Lower lobe of right lung (tissue), 2 donors: ENCODE measurements at places on chromosomes 5 and 9.
A peak's percentile ranks its signal among the peaks of the same experiment; 100 is the strongest.

DNA sequence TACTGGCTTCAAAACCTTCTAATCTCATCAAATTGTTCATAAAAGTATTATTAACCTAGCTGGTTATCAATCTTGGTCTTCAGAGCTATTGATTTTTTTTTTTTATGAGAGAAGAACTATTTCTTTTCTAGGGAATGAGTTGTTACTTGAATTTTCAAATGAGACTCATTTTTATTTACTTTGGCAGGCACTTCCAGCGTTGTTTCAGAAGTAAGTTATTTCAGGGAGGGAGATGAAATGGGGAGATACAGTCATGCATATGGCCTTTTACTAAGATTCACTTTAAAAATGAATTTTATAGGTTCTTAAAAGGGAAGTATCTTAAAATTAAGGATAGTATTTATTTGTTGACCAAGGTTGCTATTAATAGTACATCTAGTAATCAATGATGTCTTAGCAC is 129.6 kb downstream of the IZUMO3 start:
- DNase-seq: no peak
- no peaks in the 10 kb centered on the region for H3K4me1 ChIP-seq
- H3K4me3 ChIP-seq: no peak overlapping the region

DNA sequence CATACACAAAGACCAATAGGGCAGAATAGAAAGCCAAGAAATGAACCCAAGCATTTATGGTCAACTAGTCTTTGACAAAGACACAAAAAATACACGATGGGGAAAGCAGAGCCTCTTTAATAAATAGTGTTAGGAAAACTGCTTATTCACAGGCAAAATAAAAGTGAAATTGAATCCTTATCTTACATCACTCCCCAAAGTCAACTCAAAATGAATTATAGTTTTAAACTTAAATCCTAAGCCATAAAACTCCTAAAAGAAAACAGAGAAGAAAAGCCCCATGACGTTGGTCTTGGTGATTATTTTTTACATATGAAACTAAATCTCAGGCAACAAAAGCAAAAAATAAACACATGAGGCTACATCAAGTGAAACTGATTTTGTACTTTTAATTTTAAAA is 46.8 kb downstream of the CHSY3 start:
- H3K4me3 ChIP-seq: no peak overlapping the region
- no peak for DNase-seq
- H3K4me1 ChIP-seq: no peaks in the 10 kb centered on the region
- H3K27ac ChIP-seq: no peak overlapping the region
- H3K36me3 ChIP-seq: no peaks in the 10 kb centered on the region
- H3K27me3 ChIP-seq: no peaks in the 10 kb centered on the region

- H3K4me3 ChIP-seq: no peak overlapping the region
- no peak overlapping the region for H3K27ac ChIP-seq
- peaks cover 38% of the 10 kb centered on the region for H3K4me1 ChIP-seq
- no peak for DNase-seq
- H3K27me3 ChIP-seq: no peaks in the 10 kb centered on the region
These were observed 3.7 kb downstream of the ROPN1L start for GRCh38 chr5:10445352-10445751.

DNA sequence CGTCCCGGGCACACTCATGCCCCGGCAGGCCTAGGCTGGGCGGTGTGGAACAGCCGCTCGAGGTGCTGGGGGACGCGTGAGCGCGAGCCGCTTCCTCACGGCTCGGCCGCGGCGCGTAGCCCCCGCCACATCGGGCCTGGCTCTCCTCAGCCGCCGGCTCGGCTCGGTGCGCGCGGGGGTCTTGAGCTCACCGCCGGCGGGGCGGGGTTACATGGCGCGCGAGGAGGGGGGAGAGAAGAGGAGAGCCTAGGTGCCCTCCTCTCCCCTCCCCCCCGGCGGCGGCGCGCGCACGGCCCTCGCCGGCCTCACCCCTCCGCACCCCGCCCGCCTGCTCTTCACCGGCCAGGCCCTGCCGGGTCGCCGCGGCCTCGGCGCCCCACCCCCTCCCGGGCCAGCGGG is 7.7 kb downstream of the RANBP6 start:
- peak overlapping the region; percentile 90 for H3K27ac ChIP-seq
- H3K27me3 ChIP-seq: no peaks in the 10 kb centered on the region
- H3K36me3 ChIP-seq: peaks cover 19% of the 10 kb centered on the region
- peak overlapping the region; percentile 78 for H3K4me3 ChIP-seq
- peaks cover 49% of the 10 kb centered on the region for H3K4me1 ChIP-seq

DNA sequence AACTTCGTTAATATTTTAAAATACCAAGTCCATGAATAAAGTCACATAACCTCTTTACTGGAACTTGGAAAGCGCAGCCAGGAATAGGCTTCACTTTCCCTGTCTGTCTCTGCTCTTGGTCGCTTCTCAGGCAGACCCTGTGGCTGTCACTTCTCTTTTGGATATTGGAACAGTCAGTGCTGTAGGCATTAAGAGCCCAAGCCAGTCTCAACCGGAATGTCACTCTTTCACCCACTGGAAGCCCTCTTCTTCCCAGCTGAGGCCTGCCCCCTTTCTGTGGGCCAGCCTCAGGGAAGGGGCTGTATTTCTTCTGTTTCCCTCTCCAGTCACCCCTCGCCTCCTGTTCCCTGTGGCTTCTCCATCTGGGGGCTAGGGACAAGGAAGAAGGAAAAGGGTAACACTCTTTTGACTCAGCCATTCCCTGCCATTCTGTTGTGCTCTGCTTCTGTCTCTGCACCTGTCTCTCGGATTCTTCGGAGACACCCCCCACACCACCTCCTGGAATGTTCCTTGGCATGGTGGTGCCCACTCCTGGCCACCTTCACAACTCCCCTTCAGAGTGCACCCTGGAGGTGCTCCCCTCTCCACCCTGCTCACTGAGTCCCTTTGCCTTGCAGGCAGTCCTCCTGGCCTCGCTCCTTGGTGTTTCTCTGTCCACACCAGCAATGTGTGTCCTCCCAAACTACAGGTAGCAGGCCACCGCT is 103.4 kb downstream of the TRIO start:
- H3K4me3 ChIP-seq: no peak overlapping the region
- no peaks in the 10 kb centered on the region for H3K27me3 ChIP-seq
- no peaks in the 10 kb centered on the region for H3K36me3 ChIP-seq
- H3K27ac ChIP-seq: no peak overlapping the region
- H3K4me1 ChIP-seq: peaks cover 16% of the 10 kb centered on the region

GRCh38 chr9:133605856-133606707 is 3.1 kb downstream of the FAM163B start:
- no peaks in the 10 kb centered on the region for H3K4me1 ChIP-seq
- no peak overlapping the region for H3K4me3 ChIP-seq
- no peak overlapping the region for H3K27ac ChIP-seq
- peak; percentile 26 for DNase-seq
- H3K27me3 ChIP-seq: peaks cover 64% of the 10 kb centered on the region

DNA sequence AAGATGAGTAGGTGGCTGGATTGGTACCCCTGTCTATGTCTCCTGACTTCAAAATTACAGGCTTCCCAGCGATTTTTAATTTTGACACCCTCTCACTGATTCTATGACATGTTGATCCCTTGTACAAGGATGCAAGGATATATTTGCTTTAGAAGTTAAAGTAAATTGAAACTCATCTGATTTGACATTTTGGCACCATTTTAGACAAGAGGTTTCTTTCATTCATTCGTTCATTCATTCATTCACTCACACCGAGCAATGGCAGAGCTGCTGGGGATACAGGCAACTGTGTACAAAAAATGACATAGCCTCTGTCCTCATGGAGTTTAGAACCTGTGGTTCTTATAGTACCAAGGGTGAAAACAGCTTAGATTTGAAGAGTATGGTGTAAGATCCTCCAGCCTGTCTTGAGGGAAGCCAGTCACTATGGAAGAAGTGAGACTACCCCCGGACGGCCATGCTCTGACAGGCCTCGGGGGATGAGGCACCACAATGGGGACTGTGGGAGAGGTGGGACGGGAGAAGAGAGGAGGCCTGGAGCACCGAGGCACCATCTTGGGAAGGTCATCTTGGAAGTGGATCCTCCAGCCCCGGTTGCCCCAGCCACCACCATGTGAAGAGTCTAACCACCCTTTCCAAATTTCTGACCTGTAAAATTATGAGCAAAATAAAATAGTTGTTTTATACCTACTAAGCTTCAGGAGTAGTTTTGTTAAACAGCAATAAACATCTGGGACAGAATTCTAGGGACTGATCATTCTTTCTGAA is 16.2 kb downstream of the STC2 start:
- H3K27me3 ChIP-seq: peaks cover 10% of the 10 kb centered on the region
- no peak for DNase-seq
- H3K36me3 ChIP-seq: no peaks in the 10 kb centered on the region
- H3K27ac ChIP-seq: no peak overlapping the region
- peaks cover 24% of the 10 kb centered on the region for H3K4me1 ChIP-seq

DNA sequence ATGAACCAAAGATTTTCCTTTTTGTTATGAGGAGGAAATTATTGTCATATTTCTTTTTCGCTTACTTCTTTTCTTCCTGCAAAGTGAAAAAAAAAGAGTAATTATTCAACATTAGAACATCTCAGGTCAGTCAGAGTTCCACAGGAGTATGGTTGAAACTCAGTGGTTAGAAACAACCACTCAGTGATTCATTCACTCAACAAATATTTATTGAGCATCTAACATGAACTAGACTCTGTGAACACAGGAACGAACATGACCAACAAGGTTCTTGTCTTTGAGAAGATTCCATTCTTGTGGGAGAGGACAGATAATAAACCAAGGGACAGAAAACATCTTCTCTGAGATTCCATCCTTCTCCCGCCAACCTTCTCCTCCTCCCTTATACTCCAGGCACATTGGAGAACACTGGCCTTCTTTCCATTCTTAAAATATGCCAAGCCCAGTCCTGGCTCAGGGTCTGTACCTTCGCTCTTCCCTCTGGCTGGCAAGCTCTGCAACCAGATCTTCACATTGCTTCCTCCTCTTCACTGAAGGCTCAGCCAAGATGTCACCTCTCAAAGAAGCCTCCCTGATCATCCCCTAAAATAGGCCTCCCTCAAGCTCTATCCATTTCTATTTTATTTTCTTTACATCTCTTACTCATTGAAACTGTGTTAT is 6.8 kb upstream of the GRAMD2B start:
- H3K27me3 ChIP-seq: no peaks in the 10 kb centered on the region
- peaks cover 13% of the 10 kb centered on the region for H3K4me1 ChIP-seq
- no peaks in the 10 kb centered on the region for H3K36me3 ChIP-seq
- DNase-seq: no peak
- H3K27ac ChIP-seq: no peak overlapping the region
